Hematopoietic multipotent progenitor cell treated with erythropoietin and hydrocortisone succinate and interleukin-3 and kit ligand, for 6 days (in vitro differentiated cells): ENCODE measurements at places on chromosomes 11 and 22.

GRCh38 chr11:3802011-3802790 lies 4.8 kb upstream of the NUP98 start:
- DNase-seq: no peak

DNA sequence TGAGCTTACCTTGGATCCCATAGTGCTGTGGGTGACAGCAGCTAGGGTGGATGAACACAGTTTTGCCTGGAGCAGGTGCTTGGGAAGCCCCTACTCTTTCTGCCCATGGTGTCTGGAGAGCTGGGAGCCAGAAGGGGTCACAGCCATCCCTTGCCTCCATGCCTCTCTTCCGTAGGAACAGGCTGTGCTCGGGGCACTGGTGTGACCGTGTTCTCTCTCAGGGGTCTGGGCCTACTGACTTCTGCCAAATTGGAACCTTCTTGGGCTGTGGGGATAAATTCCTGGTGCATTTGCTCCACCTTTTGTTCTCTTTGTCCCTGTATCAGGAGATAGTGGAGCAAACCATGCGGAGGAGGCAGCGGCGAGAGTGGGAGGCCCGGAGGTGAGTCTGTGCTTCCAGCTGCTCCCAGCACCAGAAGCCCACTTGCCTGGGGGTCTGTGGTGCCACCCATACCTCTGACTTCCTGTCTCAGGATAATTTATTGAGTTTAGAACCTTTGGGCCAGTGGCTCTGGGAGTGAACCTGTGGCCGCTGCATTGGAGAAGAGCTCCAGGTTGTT lies 14.4 kb downstream of the CDC45 start:
- DNase-seq: no peak

- peak; percentile 85 for DNase-seq
Measured at GRCh38 chr22:37566903-37567798, 6.9 kb downstream of the CDC42EP1 start.

DNA sequence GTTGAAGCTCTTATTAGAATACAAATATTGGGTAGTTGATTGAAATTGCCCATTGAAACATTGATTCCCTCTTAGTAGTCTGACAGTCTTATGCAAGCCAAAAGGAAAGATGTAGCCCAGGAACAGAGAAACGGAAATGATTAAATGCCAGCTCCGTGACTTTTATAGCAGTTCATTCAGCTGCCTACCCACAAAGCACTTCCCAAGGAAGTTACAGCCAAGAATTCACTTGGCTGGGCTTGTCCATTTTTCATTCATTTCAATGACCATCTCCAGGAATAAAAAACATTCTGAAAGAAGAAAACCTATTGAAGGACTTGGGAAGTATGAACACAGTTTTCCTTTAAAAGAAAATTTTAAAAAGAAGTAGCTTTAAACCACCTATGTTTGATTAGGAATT lies 62.0 kb downstream of the NCAM1 start:
- no peak for DNase-seq

DNA sequence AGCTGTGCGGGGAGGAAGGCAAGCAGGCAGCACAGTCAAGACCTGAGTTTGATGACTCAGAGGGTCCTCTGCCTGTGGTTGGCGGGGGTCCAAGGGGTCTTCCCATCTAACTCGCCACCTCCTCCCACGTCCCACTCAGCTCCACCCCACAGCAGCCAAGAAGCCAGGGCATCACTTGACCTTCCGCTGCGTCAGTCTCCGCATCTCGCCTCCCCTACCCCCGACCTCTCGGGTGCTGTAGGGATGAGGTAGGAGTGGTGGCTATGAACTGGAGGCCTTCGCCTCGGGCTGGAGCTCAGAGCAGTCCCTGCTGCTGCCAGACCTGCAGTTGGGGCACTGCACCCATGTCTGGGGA lies 90.6 kb downstream of the CDKN1C start:
- no peak for DNase-seq

DNA sequence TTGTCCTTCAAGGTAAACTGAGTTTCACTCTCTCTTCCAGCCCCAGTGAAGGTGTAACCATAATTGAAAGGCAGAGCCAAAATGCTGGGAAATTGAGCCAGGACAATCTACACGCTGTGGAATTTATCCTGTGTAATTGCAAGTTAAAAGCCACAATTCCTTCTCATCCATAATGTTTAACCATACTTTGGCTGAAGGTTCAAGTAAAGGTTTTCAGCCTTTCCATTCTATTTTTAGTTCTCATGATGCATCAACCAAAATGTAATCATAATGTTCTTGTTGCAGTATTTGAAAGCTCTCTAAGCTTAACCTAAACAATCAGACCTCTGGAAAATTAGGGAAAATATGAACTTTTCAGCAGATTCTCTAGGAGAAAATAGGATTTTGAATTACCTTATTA lies 14.0 kb upstream of the ARHGAP42 start:
- DNase-seq: no peak

GRCh38 chr11:120834686-120835210 lies 189.2 kb upstream of the TBCEL start:
- no peak for DNase-seq

DNA sequence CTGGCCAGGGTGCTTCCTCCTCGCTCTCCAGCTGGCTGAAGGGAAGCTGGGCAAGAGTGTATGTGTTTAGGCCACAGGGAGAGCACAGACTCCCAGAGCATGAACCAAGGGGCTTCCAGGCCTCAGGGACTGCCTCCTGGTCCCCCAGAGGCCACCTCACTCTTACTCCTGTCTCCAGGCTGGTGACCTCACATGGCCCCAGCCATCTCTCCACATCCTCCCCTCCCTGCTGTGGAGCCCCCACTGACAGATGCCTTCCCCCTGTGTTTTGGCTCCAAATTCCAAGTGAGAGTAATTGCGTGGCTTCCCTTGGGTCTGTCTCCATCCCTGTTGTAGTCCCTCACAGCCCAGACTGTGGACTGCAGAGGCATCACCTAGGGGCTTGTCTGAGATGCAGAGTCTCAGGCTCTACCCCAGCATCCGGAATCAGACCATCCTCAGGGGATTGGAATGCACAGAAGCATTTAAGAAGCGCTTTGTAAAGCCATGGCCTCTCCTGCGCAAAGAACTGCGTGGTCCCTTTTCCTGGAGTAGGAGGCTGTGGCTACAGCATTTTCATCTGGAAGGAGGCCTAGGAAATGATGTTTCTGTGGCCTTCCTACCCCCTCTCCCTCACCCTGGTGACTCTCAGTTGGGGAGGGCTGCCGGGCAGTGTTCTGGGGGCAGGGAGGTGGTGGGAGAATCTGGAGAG lies 91.1 kb downstream of the ATXN10 start:
- no peak for DNase-seq

- DNase-seq: no peak
Measured at GRCh38 chr11:69022260-69022659, 9.2 kb upstream of the MRGPRF start.

GRCh38 chr11:103016031-103016430 lies 60.5 kb upstream of the MMP13 start:
- no peak for DNase-seq

DNA sequence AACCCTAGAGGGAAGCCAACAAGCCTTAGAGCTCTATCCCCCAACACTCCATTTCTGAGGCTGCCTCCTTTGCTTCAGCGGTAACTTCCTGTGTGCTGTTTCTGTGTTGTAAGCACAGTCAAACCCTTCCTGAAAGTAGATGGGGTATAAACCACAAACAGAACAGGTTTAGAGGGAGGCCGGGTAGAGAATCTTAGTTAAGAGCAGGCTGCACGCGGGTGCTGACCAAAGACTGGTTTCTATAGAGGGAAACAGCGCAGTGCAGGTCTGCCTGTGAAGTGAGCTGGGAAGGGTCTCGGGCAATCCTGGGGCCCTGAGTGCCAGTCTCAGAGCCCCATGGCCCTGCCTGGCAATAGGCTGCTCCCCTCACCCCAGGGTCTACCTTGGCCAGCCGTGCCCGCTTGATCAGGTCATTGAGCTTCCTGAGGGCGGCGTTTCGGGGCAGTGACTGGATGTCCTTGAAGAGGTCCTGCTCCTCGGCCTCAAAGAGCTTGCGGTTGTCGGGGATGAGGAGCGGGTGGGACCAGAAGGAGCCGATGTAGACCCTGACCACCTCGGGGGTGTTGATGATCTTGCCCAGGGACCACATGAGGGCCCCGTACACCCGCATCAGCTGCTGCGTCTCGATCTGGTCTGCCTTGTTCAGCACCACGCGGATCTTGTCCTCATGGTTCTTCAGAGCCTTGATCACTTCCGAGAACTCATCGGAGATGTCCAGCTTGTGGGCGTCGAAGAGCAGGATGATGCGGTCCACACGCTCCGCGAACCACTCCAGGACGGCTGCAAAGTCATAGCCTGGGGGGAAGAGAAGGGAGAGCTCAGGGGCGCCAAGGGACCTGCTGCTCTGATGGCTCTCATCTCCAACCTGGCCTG lies 15.3 kb upstream of the CDC42BPG start:
- peak; percentile 74 for DNase-seq

DNA sequence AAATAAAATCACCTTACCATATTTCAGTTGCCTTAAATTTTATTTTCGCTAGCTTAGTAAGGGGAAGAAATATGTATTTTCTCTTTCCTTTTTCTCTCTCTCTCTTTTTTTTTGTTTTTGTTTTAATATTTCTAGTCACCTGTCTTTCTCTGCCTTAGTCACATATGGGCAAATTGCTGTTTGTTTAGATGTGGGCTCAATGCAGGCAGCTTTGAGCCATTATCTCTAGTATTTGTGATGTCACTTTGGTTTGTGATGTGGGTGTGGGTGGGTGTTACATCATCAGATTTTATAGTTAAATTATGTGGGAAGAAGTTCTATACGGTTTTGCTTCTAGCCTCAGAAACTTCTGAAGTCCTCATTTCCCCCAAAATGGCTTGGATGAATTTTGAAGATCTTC lies at the start of gene C22orf31:
C22orf31 (minus strand) TSS at position 59 of the 400 bp plus-strand sequence; CDS start at position 20, 39 bp downstream.
- DNase-seq: no peak

DNA sequence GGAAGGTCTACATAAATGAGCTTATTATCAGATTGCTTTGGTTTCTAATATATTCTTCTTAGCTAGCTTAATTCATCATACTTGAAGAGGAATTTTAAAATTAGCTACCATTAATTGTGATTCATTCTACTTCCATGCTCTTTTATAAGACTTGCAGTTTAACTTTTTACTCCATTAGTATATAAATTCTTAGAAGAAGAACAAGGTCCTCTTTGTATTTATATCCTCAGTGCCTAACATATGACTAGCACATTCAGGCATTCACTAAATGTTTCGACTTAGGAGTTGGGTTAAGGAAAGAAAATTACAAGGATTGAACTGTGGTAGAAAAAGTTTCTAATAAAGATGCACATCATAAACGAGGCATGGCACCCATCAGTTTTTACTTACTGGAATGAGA lies 1135.5 kb downstream of the JRKL start:
- DNase-seq: no peak

GRCh38 chr11:65884716-65885092 lies 3.6 kb downstream of the FIBP start:
- peak; percentile 89 for DNase-seq

DNA sequence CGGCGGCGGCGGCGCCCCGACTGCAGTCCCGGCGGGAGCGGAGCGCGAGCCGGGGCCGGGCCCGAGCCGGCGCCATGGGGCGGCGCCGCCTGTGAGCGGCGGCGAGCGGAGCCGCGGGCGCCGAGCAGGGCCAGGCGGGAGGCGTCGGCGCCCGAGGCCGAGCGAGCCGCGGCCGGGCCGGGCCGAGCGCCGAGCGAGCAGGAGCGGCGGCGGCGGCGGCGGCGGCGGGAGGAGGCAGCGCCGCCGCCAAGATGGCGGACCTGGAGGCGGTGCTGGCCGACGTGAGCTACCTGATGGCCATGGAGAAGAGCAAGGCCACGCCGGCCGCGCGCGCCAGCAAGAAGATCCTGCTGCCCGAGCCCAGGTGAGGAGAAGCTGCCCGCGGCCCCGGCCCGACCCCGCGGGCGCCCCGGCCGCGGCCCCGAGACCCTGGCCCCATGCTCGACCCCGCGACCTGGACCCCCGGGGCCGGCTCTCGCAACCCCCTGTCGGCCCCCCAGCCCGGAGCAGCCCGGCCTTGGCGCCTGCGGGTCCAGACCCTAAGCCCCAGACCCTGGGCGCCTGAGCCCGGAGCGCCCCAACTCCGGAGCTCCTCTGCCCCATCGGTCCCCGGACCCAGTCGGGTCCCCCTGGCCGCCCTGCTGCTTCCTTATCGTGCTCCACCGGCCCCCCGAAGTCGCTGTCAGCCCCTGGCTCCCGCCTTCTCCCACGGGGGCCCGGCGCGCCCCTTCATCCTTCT lies at the start of gene GRK2:
GRK2 (plus strand) TSS at position 25 of the 739 bp plus-strand sequence; CDS start at position 252, 227 bp downstream.
- DNase-seq: peak; percentile 72

- peak; percentile 47 for DNase-seq
Measured at GRCh38 chr11:125111001-125111342, 454 bp downstream of the TMEM218 start.

DNA sequence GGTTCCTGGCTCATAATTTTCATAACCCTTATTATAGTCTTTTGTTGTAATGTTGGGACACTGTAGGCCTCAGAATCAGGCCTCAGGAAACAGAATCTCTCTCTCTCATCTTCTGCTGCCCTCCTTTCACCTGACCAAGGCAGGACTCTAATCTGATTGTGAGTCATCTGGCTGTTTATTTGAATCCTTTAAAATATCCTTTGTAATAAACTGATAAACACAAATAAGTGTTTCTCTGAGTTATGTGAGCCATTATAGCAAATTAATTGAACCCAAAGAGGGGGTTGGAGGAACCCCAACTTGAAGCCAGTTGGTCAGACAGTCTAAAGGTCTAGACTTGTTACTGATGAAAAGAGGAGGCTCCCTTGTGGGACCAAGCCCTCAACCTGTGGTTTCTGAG lies 30.6 kb downstream of the ACER3 start:
- DNase-seq: peak; percentile 24

DNA sequence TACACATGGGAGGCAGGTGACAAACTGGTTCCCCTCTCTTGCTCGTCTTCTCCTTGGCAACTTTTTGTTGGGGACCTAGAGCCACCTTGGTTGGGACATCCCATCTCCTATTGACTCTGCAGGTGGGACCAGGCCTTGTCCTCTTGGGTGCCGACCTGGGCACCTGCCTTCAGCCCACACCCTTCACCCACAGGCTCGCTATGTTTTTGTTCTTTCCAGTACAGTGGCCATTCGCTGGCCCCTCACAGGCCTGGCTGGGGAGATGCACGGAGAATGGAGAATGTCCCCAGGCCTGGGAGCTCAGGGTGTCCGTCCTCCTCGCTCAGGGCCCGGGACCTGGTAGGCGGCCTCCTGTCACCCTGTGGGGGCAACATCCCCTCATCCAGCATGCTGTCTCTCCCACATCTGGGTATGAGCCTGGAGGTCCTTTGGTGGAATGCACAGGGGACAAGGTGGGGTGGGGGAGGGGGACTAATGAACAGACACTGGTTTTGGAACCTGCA lies 14.9 kb upstream of the OMP start:
- no peak for DNase-seq

DNA sequence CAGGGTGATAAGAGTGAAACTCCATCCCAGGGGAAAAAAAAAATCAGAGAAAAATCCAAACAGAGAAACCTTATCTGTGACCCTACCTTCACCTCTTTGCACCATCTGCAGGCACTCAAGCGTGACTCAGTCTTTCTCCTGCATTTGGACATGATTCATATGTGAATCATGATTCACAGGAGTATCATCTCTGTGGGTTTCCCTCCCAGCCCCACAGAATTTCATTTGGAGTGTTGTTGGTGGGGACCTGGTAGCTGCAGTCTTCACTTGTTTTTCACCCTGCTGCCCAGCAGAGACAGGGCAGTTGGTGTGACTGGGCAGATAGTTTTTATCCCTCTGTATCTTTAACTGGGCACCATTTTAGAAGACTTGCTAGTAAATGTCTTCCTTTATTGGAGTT lies 75.7 kb downstream of the DEPDC5 start:
- no peak for DNase-seq

- DNase-seq: peak; percentile 77
Measured at GRCh38 chr11:72239849-72240460, 4.0 kb downstream of the PHOX2A start.
